G401 (cell line): ENCODE measurements at places on chromosomes 7 and 10. TPM values are rescaled to one million over a fixed set of nuclear protein-coding genes. Genes with fewer than 3 reads are reported as not detected.

Gene TFEC
- not detected in 2 replicates for total RNA-seq

DNA sequence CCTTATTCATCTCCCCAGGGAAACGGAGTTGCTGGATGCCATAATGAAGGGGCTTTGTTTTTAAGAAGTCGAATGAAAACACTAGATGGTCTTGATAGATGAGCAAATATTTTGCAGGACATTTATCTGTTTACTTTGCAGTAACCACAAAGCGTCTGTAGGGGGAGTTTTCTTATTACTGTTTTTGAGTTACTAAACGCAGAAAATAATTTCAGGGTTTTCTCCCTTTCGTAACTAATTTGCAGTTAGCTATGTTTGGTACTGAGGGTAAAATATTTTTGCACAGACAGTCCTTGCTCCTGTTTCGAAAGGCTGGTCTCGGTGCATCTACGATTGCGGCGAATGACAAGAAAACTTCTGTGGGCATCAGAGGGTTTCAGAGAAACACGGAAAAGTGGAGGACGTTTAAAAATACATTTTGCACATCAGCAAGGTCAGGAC is 505.6 kb upstream of the MKI67 start:
- DNase-seq, result peak; percentile 18

Gene AASS
- 0.18 and 3.0 TPM in 2 replicates for total RNA-seq

DNA sequence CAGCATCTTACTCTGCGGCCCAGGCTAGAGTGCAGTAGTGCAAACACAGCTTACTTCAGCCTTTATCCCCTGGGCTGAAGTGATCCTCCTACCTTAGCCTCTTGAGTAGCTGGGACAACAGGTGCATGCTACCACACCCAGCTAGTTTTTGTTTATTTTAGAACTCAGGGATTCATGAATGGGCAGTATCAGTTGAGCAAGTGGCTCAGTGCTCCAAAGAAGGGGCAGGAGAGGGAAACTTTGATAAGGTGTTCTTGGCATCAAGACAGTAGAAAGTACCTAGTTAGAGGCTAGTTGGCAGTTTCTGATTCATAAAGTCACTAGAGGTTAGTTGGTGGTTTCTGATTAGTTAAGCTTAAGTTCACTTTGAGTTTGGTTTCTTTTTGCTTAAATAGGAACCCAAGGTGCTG is 18.4 kb downstream of the TRIM24 start:
- no peak for DNase-seq

Gene TTYH3
- total RNA-seq, result 17.7 and 18.7 TPM in 2 replicates

DNA sequence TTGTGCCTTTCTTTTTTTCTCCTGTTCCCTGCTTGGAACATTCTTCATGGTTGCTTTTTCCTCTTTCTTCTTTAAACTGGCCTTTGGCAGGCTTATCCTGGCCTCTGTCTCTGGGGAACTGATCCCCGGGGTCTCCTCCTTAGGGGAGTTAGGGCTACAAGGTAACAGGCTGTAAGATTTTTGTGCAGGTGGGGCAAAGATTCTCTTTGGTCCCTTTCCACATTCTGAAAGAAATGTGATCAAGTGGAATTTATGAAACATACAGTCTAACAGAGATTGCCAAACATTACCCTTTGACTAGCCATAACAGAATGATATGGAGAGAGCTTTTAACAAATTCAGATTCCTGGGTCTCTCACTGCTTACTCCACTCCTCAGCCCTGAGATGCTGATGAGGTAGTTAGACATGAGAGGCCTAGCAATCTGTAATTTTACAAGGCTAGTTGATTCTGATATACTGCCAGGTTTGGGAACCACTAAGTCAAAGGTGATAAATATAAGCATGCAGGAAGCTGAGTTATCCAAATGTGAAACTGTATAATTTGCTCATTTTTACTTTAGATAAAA is 8.8 kb downstream of the ZCWPW1 start:
- no peak for DNase-seq

GRCh38 chr7:129532375-129532774 is 30.0 kb downstream of the SMKR1 start:
- no peak for DNase-seq

DNA sequence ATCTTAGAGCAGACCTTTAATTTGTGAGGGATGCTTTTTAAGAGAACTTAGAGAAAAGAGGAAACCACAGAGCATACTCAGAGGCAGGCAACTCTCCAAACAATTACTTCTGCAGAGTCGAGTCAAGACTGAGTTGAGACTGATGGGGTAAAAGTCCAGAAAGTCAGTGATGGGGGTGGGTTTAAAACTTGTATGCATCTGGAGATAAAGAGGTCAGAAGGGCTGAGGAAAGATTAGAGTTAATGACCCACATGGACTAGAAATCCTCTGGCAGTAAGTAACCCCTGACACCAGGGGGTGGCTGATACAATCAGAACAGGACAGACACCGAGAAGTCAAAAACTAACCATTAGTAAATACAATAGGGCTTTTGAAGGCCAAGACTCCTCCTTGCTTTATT is 42.4 kb upstream of the SEPTIN7 start:
- no peak for DNase-seq

GRCh38 chr7:123751821-123752220 is 3.0 kb upstream of the WASL start:
- DNase-seq, result peak; percentile 8

Gene ACTL6B
- total RNA-seq, result 0.14 TPM in 1 of 2 replicates, not detected in the other

DNA sequence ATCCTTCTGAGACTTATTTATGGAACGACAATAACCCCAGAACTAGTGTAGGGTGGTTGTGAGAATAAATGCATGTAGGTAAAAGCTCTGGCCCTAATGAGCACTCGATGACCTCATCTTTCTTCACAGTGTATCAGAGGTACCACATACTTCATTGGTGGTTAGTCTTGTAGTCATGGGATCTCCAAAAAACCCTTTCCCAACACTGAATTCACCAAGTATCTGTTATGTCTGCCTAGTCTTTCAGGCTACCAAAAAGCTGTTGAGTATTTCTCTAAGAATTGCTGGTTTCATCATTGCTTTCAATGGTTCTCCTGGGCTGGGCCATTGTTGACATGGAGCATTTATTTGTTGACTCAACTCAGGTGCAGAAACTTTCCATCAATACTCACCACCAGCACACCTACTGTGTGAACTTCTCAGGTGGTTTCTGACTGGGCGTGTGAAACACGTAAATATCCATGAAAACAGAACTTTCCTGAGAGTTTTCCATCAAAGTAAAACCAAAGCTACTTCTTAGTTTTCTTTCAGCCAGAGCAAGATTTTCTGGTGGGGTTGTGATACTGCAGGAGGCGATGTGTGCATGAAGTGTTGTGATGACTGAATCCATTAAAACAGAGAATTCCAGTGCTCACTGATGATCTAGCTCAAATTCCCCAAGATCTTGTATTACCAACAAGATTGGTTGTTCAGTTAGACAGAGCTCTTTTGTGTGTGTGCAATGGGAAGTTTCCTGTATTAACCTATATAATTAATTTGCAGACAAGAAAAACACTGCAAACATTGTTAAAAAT is 51.4 kb upstream of the SLC35B4 start:
- DNase-seq, result no peak

GRCh38 chr7:1693991-1694524 is 24.0 kb downstream of the ELFN1 start:
- no peak for DNase-seq
